NK-92 treated with Interleukin-12 subunit alpha and Interleukin-12 subunit beta, amount 100 ng/mL, for 24 hours (cell line): ENCODE measurements at places on chromosomes 11 and 22.

- DNase-seq, result no peak
These were observed 44.3 kb upstream of the TTC12 start for GRCh38 chr11:113270080-113270479.

GRCh38 chr11:105202844-105203548 is 63.4 kb upstream of the CARD18 start:
- no peak for DNase-seq

DNA sequence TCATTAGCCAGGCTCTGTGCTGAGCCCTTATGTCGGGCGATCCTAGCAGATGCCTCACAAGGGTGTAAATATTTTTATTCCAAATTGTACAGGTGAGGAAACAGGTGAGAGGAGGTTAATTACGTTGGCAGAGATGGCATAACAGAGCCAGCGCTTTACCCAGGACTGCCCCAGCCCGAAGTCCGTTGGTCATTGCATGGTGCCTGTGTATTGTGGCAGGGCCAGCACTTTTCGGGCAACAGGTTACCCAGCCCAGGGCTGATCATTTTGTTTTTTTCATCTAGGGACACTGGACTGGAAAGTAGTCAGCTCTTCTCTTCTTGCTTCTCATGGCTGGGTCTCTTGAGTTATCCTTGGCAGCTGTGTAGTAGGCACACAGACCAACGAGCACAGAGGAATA is 202.2 kb upstream of the NAV2 start:
- DNase-seq, result no peak

DNA sequence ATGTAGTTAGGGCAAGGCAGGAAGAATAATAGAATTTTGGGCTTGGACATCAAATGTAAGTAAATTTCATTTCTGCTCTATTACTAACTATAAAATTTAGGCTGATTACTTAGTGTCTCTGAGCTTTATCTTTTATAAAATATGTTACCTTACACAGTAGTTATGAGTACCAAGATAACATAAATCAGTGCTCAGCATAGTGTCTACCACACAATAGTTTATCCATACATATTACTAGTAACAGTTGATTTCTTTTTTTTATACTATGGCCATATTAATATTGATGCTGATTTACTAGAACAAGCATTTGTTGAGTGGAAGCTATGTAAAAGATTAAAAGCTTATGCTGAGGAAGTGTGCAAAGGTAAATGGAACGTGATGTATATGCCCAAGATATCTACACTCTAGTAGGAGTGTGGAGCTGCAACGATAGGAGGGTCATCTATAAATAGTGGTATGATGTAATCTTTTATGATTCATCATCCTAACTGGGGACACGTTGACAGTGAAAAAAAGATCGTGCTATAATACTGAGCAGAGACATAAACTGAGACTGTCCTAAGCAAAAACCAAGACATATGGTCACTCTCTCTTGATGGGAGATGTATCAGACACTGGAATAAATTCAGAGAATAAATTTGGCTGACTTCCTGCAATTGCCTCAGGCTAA is 8.7 kb upstream of the SLC5A12 start:
- DNase-seq, result no peak

DNA sequence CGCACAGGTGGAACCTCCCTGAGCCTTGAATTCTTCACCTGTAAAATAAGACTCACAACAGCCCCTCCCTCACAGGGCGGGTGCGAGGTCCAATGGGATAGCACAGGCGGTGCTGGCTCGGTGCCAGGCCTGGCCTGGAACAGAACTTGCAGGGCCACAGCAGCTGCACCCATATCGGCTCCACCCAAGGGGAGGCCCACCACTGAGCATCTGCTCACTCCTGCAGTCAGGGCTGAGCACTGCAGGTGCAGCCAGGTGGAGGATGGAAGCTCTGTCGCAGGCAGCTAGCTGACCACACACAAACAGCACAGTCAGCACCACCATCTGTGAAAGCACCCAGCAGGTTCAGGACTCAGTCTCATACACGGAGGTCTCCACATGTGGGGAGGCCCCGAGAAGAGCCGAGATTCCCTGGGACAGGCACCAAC is 19.6 kb downstream of the VPS37C start:
- no peak for DNase-seq

- DNase-seq, result no peak
These were observed 45.0 kb upstream of the APOA1 start for GRCh38 chr11:116882386-116882785.

DNA sequence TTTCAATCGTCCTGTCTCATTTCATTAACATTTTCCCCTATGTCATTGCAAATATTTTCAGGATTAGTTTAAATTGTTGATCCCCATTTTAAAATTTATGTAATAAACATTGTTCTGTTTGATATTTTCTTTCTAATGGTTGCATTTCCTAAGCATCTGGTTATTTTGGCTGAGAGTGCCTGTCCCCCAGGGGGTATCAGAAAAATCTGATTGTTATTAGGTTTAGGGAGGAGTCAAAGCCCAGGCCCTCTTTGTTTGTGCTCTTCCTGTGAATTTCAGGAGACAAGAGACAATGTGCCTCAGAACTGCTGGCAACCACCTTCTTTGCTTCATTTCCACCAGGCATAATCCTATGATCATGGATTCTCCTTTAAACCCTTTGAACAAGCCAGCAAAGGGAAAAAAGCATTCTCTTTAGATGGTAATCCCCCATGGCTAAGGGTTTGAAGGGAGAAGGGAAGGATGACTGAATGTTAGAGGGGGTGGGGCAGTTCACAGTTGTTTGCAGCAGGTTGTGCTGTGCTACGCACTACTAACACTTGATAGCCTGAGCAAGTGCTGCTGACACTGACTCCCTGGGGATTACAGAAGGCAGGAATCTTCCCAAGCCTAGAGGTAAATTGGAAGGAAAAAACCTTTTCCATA is 462.4 kb upstream of the LRRC4C start:
- no peak for DNase-seq

DNA sequence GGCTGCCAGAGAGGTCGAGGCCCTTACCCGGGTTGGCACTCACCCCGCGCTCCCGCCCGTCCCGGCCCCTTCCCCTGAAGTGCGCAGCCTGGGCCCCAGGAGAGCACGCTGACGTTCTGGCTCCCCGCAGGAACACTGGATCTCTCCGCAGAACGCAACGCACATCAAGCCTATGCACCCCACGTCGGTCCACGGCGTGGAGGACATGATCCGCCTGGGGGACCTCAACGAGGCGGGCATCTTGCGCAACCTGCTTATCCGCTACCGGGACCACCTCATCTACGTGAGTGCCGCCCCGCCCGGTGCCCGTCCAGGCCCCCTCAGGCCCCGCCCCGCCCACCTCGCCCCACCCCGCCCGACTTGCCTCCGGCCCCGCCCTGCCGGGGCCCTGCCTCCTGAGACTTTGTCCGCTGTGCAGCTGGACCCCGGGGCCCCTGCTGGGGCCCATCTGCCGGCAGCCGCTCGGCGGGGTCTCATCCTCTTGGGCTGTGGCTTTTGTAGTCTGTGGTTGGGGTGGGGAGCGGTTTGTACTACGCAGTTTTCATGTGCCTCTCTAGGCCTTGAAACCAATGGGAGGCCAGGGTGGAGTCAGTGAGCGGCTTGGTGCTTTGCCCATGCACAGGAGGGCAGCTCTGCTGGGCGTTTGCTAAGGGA is 19.7 kb downstream of the MYO7A start:
- DNase-seq, result no peak

- no peak for DNase-seq
These were observed 19.8 kb upstream of the LRRC10B start for GRCh38 chr11:61488651-61489291.

DNA sequence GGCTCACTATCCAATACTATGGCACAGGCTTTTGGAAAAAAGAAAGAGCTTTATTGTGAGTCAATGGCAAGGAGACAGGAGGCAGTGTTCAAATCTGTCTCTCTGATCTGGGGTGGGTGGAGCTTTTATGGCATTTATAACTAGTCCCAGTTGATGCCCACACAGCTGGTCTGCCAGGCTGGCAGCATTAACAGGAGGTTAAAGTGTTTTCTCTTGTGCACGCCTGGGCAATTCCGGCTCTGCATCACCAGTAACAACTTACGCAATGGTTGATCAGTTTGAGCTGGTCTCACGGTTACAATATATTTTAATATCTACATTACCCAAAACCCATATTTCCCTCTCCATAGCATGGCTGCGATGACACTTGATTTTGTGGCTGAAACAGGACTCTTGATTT is 15.1 kb upstream of the SMIM38 start:
- no peak for DNase-seq

- DNase-seq, result no peak
These were observed 11.8 kb downstream of the IL17REL start for GRCh38 chr22:50000587-50001387.

DNA sequence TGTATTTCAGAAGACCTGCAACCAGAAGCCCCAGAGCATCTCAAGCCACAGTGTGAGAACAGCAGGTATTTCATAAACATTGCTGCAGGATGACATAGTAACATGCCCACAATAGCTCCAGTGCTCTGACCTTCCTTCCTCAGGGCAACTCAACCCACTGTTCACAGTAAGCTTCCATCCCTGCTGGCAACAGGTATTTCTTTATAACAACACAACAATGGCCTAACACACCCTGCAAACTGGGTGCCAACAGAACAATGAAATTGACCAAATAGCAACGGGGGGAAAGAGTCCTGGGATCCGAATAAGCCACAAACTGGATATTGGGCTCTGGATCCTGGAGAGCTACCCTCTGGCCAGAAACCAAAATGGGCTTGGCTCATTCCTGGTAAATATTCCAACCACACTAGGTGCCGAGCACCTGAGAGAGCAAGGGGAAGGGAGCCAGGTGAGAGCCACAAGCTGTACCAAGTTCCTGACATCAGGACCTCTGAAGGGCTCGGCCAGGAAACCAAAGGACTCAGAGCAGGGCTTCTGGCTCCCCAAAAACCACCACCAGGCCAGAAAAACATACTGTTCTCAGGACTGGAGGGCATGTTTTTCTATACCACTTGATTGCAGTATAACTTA is 99.5 kb downstream of the MICAL3 start:
- no peak for DNase-seq

DNA sequence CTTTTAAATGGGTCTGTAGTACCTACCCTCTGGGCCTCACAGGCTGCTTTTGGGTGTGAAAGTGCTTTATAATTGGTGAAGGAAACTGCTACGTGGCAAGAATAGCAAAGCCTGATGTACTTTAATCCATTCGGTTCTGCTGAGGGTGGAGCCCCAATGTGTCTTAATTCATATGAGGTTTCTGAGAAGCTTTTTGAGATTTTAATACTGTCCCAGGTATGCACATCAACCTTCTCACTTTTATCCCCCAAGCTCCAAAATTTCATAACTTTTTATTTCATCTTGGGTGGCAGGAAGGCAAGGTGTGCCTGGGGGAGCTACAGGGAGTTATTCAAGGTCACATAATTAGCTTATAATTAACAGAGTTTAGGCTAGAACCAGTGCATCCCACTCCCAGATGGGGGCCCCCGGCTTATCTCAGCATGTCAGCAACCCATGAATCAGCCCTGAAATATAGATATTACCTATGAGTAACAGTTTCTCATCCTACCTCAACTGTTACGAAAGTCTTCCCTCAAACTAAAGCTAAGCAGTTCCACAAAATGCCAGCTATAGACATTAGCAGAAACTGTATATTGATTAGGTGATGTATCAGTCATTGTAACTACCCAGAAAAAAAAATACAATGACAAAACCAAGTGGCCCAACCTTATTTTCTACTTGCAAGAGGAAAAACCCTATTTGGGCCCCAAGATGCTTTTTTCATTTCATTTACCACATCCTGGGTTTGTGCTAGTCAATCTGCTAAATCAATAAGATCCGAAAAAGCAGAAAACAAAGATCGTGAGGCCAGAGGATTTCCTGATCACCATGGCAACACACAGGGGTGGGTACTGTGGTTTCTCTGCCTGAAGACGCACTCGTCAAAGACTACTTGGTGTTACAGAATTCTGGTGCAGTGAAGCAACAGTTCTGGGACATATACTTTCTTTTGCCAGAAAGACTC is 26.7 kb downstream of the CD44 start:
- DNase-seq, result peak; percentile 81

- no peak for DNase-seq
These were observed 19.1 kb upstream of the EHD1 start for GRCh38 chr11:64897381-64898075.

DNA sequence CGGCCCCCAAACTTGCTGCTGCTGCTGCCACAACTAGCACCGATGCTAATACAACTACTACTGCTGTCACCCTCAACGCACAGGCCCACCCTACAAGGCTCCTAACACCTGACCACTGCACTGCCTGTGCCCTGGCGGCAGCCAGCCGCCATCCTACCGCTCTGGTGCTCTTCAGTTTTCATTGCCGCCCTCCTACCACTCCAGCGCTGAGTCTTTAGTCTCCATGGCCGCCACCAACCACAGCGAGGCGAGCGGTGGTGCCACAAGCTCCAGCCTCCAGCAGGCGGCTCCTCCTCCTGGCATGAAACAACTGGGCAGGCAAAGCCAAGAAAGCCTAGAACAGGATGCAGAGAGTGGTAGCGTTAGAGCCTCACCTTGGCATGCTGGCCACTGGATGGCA is 5.0 kb upstream of the RFPL3 start:
- DNase-seq, result no peak

DNA sequence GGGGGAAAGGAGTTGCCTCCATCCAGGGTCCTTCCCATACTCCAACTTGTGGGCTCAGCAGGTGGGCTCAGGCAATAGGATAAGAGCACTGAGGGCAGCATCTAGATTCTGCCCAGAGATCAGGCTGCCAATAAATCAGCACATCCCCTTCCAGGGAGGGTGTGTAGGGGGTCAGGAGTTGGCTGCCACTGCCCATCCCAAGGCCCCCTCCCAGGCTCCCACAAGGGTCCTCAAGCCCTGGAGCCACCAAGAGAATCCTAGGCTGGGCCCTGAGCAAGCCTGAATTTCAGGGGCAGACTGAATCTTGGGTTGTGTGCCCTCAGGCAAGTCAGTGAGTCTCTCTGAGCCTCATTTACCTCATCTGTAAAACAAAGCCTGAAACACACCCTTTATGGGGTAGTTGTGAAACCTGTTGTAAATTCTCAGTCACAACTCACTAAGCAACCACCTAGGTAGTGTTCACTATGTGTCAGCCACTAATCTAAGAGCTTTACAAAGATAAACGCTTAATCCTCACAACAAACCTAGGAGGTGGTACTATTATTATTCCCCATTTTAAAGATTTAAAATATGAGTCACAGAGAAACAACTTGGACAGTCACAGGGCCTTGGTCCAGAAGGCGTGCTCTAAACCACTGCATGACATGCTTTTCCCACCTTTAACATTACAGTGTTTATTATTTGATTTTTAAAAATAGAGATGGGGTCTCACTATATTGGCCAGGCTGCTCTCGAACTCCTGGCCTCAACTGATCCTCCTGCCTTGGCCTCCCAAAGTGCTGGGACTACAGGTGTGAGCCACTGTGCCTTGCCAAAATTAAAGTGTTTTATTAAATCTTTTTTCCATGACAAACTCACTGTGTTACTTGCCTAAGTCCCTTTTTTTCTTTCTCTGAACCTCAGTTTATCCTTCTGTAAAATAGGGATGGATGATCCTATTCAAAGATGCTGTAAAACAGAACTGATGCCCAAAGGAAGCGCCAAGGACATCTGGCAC is 36.2 kb downstream of the LMO1 start:
- no peak for DNase-seq

DNA sequence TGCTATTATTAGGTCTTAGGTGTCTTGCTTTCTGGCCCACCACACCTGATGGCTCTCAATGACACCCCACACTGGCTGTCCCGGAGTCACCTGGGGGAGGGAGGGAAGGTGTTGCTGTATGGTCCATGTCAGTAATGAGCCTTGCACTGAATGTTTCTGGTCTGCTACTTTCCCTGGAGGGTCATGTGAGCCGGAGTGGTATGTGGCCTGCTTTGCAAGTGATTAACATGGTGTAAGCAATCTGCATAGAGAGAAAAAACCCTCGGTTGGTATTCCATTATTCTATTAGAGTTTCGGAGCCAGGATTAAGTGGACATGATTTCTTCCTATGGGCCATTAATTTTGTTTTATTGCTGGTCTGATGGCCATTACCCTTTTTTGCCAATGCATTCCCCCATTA is 63.9 kb downstream of the PKNOX2 start:
- no peak for DNase-seq
